Stimulated activated CD4-positive, alpha-beta T cell treated with anti-CD3 and anti-CD28 coated beads, Interleukin-1b, Interleukin-23, amount 100 ng/mL, for 1 hour (primary cell): ENCODE measurements at places on chromosomes 2 and 18.

DNA sequence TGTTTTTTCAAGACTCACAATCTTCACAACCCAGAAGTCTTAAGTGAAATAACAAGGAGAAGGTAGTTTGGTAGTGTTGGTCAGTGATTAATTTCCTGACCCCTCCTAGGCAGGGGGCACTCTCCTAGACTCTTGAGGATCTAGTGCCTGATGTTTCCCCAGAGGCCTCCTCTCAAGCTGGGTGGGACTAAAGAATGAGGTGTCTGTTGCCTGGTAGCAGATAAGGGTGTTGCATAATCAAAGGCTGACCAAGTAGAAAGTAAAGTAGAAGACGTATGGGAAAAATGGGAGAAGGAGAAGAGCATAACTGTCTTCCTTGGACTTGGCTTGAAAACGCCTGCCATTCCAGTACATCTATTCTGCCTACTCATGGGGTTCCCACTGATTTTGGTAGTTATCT is 37.8 kb downstream of the VIT start:
- no peak for DNase-seq

DNA sequence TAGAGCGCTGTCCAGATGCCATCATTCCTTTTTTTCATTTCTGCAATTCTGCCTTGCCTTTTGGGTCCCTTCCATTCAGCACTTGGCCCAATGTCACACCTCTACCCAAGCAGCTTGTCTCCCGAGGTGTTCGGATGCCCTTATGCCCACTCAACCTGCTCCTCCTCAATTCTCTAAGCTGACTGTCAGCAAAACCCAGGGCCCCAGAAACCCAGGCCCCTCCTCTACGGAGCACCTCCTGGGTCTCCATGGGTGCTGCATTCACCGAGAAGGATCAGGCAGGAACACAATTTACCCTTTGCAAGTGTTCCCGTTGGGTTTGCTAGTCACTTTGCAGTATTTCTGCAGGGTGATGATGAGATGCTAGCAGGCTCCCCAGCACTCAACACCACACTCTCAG is 86.7 kb upstream of the RAB6C start:
- DNase-seq: no peak

DNA sequence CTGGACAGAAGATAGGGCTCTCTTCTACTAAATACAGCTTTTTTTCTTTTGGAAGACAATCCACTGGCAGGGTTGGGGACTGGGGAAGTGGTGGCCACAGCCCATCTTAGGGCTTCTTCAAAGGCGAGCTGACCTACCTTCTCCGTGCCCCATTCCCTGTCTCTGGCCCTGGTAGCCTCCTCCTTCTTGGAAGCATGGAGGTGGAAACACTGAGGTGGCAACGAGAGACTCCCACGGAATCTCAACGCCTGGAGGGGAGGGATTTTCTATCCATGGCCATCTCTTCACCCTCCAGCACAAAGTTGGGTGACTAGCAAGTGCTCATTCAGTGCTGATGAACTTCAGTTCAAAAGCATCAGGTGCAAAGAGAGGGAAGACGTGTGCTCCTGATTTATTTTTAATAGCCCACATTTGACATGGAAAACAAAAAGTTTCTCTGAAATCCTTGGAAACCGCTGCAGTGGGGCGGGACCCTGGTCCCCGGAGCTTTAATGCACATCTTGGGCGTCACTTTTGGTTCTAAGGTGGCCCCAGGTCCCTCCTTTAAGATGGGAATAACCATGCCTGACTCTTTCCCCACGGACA is 633 bp upstream of the ARMC9 start:
- DNase-seq: no peak

DNA sequence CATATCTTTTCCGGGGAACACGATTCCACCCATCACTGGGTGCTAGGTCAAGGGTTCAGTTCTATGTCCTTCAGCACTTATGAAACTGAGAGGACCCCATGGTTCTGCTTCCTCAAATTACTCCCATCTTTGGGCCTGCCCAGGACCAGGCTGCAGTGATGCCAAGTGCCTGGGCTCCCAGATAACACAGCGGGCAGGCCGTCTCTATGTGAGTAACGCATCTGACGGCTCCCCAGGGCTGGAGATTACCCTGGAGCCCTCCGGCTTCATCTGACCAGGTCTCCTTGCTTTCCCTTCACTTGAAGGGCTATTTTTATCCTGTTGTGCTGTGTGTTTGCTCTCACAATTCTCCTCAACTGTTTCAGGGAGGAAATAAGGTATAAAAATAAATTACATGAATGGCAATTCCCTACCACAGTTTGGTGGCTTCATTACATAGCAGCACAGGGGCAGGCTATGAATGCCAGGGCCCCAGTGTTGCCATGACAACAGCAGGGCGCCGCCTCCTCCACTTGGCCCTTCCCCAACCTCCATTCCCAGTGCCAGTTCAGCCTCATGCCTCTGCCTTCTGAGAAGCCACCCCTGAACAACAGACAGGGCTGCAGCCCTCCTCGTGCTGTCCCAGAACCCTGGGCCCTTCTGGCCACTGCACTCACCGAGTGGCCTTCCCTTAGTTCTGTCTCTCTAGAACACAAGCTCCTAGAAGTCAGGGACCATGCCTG is 25.4 kb upstream of the TMEM131 start:
- DNase-seq: no peak

GRCh38 chr2:18094277-18094676 is 215.8 kb downstream of the KCNS3 start:
- DNase-seq: no peak

DNA sequence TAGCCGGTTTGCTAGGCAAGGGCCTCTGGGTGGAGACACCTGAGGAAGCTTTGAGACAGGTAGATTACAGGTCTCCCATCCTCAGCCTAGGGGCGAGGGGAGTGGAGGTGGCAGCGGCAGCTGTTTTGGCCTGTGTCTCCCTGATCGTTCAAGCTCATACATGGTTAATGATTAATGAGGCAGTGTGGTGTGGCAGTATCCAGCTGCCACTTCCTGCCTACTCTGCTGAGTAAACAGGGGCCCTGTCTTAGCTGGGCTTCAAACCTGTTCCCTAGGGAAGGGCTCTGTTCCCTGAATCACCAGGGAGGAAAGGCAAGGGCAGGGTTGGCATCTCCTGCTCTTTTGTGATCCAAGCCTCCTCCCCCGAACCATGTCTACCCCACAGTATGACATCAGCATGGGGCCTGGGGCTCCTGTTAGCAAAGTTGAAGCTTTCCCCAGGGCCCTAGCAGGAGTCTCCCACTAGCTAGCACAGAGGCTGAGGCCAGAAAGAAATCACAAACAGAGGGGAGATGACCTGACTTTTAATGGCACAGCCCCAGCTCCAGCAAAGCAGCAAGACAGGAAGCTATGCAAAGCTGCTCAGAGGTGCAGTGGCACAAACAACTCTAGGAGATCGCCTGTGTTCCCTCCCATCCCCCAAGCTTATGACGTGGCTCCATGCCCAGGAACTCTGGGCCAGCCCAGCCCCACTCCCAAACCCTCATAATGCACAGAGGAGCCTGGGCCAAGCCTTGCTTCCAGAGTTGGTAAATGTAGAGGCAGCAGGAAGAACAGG is 3.7 kb upstream of the TUBA4B start:
- DNase-seq: no peak

DNA sequence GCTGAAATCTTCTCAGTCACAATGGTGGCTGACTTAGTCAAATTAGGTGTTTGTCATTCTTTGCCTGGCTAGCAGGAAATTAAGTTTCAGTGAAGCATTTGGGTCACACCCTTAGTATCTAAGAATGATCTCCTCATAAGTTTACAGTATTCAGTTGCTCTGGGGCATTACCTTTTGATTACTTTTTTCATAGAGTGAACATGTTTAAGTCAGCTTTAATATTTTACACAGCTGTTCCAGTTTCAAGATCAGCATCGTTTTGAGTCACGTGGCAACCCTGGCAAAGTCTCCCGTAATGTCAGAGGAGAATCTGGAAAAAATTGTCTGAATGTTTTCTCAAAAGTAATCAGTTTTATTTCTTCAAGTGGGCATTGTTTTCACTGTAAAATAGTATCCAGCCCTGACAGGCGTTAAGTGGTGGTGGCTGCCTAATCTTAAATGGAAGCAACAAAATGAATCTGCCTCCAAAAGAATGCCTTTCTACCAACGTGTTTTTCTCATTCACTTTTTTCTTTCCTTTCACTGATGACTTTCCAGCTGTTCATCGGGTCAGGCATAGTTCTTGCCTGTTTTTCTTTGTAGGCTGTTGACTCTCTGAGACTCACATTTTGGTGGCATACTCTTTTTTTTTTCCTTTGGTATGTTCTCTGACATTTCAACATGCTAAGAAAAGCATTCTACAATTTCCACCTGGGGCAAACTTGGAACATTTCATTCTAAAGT is 319.6 kb upstream of the TCF4 start:
- no peak for DNase-seq

DNA sequence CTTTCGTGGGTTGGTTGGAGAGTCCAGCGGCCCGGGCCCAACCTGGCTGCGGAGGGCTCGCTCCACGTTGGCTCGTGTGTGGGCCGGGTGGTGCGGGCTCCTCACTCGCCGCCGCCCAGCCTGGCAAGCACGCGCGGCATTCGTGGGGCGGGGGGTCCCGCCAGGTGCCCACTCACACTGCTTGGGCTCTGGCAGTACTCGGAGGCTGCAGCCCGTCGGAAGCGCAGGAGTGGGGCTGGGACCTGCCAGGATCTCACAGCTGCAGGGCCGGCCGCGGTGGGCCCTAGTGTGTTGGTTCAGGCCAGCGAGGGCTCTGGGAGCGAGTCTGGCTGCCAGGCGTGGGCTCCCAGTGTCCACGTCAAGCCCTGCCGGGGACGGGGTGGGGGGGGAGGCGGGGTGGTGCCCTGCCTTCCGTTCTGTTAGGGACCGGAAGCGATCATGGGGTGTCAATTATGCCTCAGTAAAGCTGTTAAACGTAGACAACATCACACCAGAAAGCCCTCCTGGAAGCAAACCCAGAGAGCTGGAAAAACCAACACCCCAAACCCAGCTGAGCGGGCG is 1.0 kb upstream of the HS6ST1 start:
- no peak for DNase-seq

DNA sequence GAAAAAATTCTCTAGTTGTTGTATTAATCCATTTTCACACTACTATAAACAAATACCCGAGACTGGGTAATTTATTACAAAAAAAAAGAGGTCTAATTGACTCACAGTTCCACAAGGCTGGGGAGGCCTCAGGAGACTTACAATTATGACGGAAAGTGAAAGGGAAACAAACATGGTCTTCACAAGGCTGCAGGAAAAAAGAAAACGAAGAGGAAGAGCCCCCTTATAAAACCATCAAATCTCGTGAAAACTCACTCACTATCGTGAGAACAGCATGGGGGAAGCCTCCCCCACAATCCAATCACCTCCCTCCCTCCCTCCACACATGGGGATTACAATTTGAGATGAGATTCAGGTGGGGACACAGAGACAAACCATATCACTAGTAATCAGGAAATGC is 61.7 kb upstream of the SPTBN1 start:
- no peak for DNase-seq

GRCh38 chr18:24474406-24474805 is 14.0 kb downstream of the HRH4 start:
- DNase-seq: no peak

DNA sequence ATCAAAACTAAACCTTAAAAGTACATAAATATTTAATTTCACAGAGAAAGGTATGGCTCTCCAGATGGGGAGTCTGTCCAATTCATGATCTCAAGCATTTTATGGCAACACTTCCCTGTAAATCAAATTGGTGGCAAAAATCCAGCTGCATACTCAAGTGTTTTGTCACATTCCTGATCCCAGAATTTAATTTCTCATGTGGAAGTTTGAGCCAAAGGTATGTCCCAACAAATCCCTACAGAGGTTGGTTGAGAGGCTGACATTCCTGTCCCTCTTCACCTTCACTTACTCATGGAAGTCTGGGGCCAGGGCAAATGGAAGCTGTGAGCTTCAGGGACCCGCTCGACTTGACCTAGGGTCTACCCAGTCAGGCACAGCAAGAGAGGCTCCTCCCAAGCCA is 17.7 kb downstream of the KLF7 start:
- no peak for DNase-seq

- no peak for DNase-seq
These were observed 74.2 kb downstream of the NCAPH start for GRCh38 chr2:96409820-96410164.

DNA sequence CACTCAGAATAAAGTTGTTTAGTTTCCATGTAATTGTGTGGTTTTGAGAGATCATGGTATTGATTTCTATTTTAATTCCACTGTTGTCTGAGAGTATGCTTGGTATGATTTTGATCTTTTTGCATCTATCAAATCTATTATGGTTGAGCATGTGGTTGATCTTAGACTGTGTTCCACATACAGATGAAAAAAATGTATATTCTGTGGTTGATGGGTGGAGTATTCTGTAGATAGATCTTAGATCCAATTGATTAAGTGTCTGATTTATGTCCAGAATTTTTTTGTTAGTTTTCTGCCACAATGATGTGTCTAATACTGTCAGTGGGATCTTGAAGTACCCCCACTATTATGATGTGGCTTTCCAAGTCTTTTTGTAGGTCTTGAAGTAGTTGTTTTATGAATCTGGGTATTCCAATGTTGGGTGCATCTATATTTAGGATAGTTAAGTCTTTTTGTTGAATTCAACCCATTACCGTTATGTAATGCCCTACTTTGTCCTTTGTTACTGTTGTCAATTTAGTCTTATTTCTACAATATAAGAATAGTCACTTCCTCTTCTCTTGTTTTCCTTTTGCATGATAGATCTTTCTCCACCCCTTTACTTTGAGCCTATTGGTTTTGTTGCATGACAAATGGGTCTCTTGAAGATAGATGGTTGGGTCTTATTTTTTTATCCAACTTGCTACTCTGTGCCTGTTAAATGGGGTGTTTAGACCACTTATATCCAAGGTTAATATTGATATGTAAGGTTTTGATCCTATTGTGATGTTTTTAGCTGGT is 101.8 kb downstream of the TRABD2A start:
- no peak for DNase-seq

DNA sequence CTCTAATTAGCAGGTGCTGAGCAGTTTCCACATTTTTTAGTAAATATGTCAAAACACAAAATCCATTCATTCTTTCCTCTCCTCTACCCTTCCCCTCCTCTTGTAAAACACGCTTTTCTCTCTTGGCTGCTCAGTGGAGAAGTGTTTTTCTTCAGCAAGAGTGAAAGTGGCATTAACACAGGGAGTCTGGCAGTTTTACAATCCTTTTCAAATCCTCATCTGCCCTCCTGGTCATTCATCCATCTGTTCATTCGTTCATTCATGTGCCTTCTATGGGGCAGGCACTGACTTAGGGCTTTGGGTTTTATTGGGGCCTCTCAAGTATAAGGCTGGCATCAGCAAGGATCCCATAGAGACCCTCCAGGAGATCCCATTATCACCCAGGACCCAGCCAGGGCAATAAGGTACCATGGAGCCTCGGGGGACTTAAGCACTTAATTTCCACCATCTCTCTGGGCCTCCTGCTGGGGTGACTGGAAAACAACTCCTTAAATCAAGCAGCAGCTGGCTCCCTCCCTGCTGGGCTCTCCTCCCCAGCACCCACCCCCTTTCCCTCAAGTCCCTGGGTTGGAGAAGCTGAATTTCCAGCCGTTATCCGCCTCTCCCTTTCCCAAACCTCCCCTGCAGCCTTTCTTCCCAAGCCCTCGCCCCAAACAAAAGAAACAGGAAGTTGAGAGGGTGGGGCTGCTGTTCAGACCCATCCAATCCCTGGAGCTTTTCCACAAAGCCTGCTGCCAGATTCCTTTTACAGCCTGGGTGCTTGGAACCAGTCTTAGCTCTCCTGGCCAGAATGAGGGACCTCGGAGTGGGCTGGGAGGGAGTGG is 32.6 kb downstream of the MARCHF4 start:
- DNase-seq: no peak
